Astrocyte (in vitro differentiated cells and primary cell): ENCODE measurements at places on chromosomes 5 and 9. TPM values are rescaled to one million over a fixed set of nuclear protein-coding genes. Genes with fewer than 3 reads are reported as not detected.

DNA sequence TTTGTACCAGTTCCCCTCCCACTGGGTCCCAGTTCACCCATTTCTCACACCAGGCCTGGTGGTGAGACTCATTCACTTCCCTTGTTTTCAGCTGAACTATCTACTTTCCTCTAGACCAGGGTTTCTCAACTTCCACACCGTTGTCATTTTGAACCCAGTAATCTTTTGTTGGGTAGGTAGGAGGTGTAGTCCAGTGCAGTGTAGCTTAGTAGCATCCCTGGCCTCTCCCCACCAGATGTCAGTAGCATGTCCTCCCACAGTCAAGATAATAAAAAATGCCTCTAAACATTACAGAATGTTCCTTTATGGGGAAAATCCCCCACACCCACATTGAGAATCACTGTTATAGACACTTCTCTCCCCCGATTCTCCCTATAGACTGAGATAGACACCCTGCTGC, 299.1 kb downstream of the EPB41L4A start:
- H3K4me3 ChIP-seq, result no peak overlapping the region
- H3K27me3 ChIP-seq, result no peaks in the 10 kb centered on the region
- H3K4me1 ChIP-seq, result no peaks in the 10 kb centered on the region
- no peak for DNase-seq

GRCh38 chr5:137313526-137314175, 185.5 kb downstream of the SPOCK1 start:
- H3K36me3 ChIP-seq, result no peaks in the 10 kb centered on the region
- H3K4me1 ChIP-seq, result peaks cover 30% of the 10 kb centered on the region
- no peak overlapping the region for H3K4me3 ChIP-seq
- peaks cover 3% of the 10 kb centered on the region for H3K27me3 ChIP-seq
- no peak overlapping the region for H3K27ac ChIP-seq

- no peak overlapping the region for H3K4me3 ChIP-seq
- DNase-seq, result peak; percentile 61
- peaks cover 24% of the 10 kb centered on the region for H3K4me1 ChIP-seq
- H3K36me3 ChIP-seq, result no peaks in the 10 kb centered on the region
- H3K27me3 ChIP-seq, result no peaks in the 10 kb centered on the region
Measured at GRCh38 chr9:77977210-77977611, 54.4 kb downstream of the GNAQ start.

- peak; percentile 16 for DNase-seq
- no peaks in the 10 kb centered on the region for H3K36me3 ChIP-seq
- H3K4me3 ChIP-seq, result no peak overlapping the region
- no peak overlapping the region for H3K27ac ChIP-seq
- H3K4me1 ChIP-seq, result peaks cover 5% of the 10 kb centered on the region
Measured at GRCh38 chr5:145536133-145536532, 299.0 kb downstream of the PRELID2 start.

- no peak for DNase-seq
- H3K27ac ChIP-seq, result no peak overlapping the region
- no peaks in the 10 kb centered on the region for H3K4me1 ChIP-seq
- H3K27me3 ChIP-seq, result no peaks in the 10 kb centered on the region
Measured at GRCh38 chr5:112696786-112697185, 40.9 kb upstream of the APC start.

GRCh38 chr5:89759802-89760201, 649.8 kb downstream of the CETN3 start:
- no peaks in the 10 kb centered on the region for H3K36me3 ChIP-seq
- no peak for DNase-seq
- no peaks in the 10 kb centered on the region for H3K4me1 ChIP-seq
- H3K4me3 ChIP-seq, result no peak overlapping the region
- H3K27me3 ChIP-seq, result no peaks in the 10 kb centered on the region

DNA sequence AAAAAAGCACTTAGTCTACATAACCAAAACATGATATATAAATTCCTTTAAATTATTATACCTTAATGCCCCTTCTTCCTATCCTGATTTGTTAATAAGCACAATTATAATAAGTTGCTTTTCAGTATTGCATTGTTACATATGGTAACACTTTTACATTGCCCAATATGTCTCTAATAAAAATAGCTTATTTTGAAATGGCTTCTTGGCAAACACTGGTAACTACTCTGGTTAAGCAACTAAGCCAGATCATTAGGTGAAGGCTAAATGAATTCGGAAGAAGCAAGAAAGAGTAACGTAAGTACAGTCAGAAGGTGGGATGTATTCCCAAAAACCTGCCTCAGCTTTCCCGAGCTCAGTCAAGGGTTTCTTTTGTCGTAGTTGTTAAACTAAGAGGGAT, 85.3 kb downstream of the TTC39B start:
- H3K4me3 ChIP-seq, result no peak overlapping the region
- H3K36me3 ChIP-seq, result no peaks in the 10 kb centered on the region
- no peak for DNase-seq
- H3K27ac ChIP-seq, result no peak overlapping the region
- H3K27me3 ChIP-seq, result no peaks in the 10 kb centered on the region
- H3K4me1 ChIP-seq, result peaks cover 2% of the 10 kb centered on the region

DNA sequence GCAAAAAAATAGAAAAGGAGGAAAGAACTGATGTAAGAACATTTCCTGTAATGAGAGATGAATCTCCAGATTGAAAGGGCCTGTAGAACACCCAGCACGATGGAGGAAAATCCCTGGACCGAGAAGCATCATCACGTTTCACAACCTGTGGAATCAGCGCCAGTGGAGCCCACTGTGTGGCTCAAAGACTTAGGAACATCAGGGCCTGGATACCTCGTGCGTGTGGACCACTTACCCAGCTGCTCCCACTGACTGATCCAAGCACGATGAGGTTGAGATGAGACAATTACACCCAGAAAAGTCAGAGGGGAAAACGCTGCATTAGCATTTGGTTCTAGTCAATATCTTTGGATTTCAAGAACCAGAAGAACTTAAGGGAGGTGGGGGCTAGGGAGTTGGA, 224.6 kb downstream of the SYK start:
- H3K36me3 ChIP-seq, result no peaks in the 10 kb centered on the region
- DNase-seq, result no peak
- H3K4me3 ChIP-seq, result no peak overlapping the region
- no peaks in the 10 kb centered on the region for H3K4me1 ChIP-seq
- H3K27ac ChIP-seq, result no peak overlapping the region

- no peaks in the 10 kb centered on the region for H3K27me3 ChIP-seq
- DNase-seq, result no peak
- no peak overlapping the region for H3K4me3 ChIP-seq
- peaks cover 16% of the 10 kb centered on the region for H3K4me1 ChIP-seq
- H3K36me3 ChIP-seq, result peaks cover 13% of the 10 kb centered on the region
- no peak overlapping the region for H3K27ac ChIP-seq
Measured at GRCh38 chr5:177189965-177190364, 56.4 kb downstream of the NSD1 start.

DNA sequence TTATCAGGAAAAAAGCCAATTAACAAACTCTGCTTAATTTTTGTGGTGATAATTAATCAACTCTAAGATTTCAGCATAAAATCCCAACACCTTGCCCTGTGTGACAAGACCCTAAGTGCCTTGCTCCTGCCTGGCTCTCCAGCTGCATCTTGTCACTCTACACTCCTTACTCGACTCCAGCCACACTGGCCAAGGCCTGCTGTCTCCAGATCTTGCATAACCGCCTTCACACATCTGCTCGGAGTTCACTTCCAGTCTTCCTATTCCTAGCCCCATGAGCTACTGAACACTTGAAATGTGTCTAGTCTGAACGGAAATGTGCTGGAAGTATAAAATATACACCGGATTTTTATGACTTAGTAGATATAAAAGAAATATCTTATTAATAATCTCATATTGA, 259.6 kb downstream of the EPB41L4A start:
- H3K36me3 ChIP-seq, result peaks cover 22% of the 10 kb centered on the region
- no peak for DNase-seq
- H3K27me3 ChIP-seq, result no peaks in the 10 kb centered on the region
- H3K27ac ChIP-seq, result no peak overlapping the region
- peaks cover 15% of the 10 kb centered on the region for H3K4me1 ChIP-seq

DNA sequence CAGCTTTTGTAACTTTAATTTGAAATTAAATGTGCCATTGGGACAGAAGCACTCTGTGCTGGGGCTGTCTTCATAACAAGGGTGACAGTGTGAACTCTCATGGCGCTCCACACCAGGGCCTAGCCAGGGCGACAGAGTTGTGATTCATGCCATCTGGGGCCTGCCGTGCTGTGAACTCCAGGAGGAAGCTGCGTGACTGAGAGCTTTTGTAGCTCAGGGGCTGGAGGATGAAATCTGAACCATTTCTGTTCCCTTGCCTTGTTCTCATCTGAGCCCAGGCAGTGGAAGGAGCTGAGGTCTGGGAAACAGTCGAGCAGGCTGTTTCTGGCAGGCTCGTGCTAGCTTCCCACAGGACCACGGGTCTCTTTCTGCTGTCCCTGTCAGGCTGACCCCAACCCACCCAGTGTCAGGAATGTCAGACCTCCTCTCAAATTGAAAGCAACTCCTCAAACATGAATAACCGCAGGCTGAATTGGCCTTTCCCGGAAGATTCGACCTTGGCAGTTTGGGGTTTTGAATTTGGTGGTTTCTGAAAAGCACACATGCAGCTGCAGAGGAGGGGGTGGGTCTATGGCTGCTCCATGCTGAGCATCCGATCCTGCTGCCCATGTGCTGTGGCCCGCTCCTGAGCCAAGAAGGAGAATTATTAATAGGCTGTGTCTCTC, 69.2 kb upstream of the RPS23 start:
- peak overlapping the region; percentile 73 for H3K27ac ChIP-seq
- H3K36me3 ChIP-seq, result no peaks in the 10 kb centered on the region
- peak; percentile 94 for DNase-seq
- no peaks in the 10 kb centered on the region for H3K27me3 ChIP-seq
- peaks cover 24% of the 10 kb centered on the region for H3K4me1 ChIP-seq

GRCh38 chr5:61468483-61468865, 136.4 kb downstream of the ZSWIM6 start:
- no peaks in the 10 kb centered on the region for H3K36me3 ChIP-seq
- no peak for DNase-seq
- no peaks in the 10 kb centered on the region for H3K27me3 ChIP-seq
- no peak overlapping the region for H3K4me3 ChIP-seq

GRCh38 chr5:125198270-125198974, 452.0 kb upstream of the ZNF608 start:
- H3K36me3 ChIP-seq, result no peaks in the 10 kb centered on the region
- H3K4me3 ChIP-seq, result no peak overlapping the region
- H3K4me1 ChIP-seq, result peaks cover 5% of the 10 kb centered on the region
- peak; percentile 61 for DNase-seq
- H3K27ac ChIP-seq, result no peak overlapping the region

DNA sequence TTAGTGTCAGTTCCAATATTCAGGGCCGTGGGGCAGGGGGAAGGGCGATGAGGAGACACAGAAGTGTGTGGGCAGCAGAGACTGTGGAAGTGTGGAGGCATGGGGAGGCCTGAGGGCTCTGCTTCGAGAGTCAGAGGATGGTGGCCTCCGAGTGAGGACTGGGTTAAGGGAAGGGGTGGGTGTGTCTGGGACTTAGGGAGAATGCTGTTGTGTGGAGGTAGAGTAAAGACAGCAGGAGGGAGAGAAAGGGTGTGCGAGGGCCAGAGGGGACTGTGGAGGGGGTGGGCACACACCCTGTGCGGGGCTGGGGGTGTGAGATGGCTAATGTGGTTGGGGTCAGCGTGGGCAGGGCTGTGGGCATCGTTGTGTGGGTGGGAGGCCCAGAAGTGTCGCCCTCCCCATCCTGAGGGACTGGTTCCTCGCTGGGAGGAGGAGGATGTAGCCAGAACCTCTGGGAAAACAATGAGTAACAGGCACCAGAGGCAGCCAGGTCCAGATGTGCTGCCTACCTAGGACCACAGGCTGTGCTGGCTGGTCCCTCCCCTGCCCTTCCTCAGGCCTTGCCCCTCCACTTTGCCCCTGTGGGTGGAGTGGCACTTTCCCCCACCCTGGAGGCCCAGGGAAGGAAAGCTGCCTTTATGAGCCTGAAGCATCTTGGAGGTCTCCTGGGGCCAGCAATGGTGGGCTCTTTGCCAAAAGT, 4.2 kb downstream of the USP20 start:
- peak overlapping the region; percentile 19 for H3K27ac ChIP-seq
- no peak for DNase-seq
- H3K27me3 ChIP-seq, result no peaks in the 10 kb centered on the region
- H3K4me1 ChIP-seq, result peaks cover 20% of the 10 kb centered on the region
- H3K4me3 ChIP-seq, result no peak overlapping the region
- H3K36me3 ChIP-seq, result no peaks in the 10 kb centered on the region

DNA sequence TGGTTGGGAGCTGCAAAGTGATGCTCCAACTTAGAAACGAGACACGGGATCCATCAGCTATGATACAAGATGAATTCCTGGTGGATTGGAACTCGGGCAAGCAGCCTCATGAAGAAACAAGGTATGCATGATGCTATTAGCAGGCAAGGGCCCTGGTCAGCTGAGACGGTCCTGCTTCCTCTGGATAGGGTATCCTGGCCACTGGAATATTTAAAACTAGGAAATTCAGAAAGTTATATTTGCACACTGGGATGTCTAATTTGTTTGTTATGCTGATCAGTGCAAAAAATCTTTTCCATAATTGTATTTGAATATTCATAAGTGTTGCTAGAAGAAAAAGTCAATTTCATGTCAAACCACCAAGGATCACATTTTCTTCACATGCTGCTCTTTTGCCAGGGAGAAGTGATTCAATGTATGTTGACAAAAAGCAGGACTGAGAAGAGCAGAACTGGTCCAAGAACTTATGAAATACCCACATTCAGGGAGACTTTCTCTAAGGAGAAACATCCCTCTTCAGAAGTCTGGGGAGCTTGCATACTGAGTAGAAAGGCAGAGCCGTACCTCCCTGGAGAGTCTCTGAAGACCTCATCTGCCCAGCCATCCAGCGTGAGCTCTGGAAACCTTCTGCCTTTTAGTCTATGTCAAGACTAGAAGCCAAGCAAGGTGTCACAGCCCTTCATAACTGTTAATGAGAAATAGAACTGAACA, 6.7 kb upstream of the NXNL2 start:
- no peak overlapping the region for H3K27ac ChIP-seq
- no peaks in the 10 kb centered on the region for H3K27me3 ChIP-seq
- no peak overlapping the region for H3K4me3 ChIP-seq
- H3K36me3 ChIP-seq, result no peaks in the 10 kb centered on the region
- H3K4me1 ChIP-seq, result peaks cover 45% of the 10 kb centered on the region

DNA sequence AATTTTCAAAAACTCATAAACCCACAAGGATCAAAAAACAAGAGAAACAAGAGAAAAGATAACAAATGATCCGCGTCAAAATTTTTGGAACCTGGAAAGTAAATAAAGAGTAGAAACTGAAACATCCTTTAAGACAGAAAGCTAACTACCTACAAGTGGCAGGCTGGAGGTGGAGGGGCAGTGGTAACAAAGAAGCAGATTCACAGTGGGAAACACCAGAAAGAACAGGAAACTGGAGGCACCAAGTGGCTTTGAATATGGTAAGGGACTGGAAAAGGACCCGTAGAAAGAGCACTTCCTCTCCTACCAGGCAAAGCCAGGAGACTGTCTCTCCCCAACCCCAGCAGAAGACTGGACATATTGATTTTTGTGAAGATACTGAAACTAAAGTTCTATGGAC, 100.6 kb upstream of the TARS1 start:
- no peaks in the 10 kb centered on the region for H3K27me3 ChIP-seq
- no peaks in the 10 kb centered on the region for H3K36me3 ChIP-seq
- H3K4me3 ChIP-seq, result no peak overlapping the region

Gene SARDH
- total RNA-seq, result 2.8 and 3.7 TPM in 2 replicates

Gene EDIL3
- total RNA-seq, result 226 and 284 TPM in 2 replicates

Gene SVEP1
- total RNA-seq, result 1.1 and 1.5 TPM in 2 replicates

Gene FOXD4L6
- 0.18 TPM in 1 of 2 replicates, not detected in the other for total RNA-seq

Gene SPOCK1
- 53.5 and 71.0 TPM in 2 replicates for total RNA-seq

Gene CNTLN
- total RNA-seq, result 4.4 and 5.5 TPM in 2 replicates

Gene RNF14
- 96.5 and 105 TPM in 2 replicates for total RNA-seq

Gene GPR150
- total RNA-seq, result 0.14 TPM in 1 of 2 replicates, not detected in the other

Gene C5orf24
- 88.4 and 96.9 TPM in 2 replicates for total RNA-seq

Gene SLC46A2
- total RNA-seq, result not detected in 2 replicates

Gene WDR55
- total RNA-seq, result 28.8 and 31.2 TPM in 2 replicates

Gene SLC6A3
- total RNA-seq, result 0.07 TPM in 2 replicates
